NCI-H2171 treated with DMSO at 0.1 percent for 48 hours (cell line): ENCODE measurements at places on chromosomes 7 and 10.

DNA sequence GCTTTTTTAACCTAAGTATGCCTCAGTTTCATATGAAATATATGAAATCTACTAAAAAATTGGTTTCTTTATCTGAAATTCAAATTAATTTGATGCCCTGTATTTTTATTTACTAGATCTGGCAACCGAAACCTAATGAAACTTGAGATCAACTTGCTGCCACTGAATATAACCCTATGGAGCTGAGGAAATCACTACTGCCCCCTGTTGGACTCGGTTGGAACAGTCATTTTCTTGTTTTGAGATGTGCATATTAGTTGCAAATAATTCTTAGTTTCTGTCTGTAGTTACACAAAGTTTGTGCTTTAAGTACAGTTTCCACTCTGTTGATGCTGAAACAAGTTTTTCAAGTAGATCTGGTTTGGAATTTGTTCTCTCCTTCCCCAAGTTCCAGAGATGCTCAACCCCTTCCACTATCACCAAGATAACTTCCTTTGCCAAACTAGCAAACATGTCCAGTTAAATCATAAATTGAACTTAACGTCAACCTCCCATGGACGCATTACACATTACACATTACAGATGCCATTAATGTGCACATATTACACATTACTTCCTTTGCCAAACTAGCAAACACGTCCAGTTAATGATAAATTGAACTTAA is 22.2 kb upstream of the EXOC4 start:
- DNase-seq: peak; percentile 44

DNA sequence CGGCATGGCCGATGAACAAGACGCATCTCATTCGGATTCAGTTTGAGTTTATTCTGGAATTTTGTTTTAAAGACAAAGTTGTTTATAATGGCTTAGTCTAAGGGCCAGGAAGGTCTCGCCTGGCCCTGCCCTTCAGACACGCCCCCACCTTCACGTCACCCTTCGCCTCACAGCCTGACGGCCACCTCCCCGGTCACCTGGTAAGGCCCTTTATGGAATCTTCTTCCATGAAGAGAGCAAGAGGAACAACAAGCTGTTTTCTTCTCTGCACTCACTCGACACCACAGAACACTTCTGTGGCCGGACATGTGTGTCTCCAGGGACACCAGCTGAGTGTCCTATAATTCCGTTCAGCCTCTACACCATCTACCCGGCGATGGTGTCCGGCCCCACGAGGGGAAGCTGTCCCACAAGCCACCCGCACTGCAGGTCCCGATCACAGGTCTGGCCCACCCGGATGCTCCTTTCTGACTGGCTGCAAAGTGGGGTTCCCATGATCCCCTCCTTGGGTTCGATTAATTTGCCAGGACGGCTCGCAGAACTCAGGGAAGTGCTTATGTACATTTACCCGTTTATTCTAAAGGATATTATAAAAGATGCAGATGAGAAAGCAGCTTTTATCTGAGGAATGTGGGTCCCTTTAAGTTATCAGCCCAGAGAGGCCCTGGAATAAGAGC is 17.4 kb upstream of the KNDC1 start:
- no peak for DNase-seq

DNA sequence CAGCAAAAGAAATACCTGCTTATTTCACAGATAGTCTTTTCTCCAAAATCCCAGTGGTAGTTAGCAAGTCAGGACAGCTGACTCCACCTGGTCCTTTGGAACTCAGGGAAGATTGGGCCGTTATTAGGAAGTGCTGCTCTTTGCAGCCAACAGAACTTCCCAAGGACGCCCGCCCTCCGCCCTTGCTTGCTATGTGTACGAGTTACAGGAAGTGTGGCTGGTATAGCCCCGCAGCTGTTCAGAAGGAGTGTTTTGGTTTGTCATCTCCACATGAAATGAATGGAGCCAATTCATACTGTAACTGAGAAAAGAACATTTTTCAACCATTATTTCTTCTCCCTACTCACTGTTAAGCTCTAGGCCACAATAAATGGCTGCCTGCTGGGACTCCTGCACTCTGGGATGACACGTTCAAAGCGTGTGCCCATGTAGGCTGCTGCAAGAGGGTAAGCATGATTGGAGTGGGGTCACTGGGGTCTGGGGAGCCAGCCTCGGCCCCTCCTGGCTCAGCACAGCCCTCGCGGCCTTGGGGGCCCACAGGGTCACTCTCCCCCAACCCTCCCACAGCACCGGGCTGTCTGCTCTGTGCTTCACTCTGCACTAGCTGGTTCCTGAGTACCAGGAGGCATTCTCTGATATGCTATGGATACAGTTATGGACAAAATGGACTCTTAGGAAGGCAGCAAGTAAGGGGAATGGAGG is 244.0 kb downstream of the EBF3 start:
- no peak for DNase-seq

GRCh38 chr10:98246911-98247805 is 20.8 kb downstream of the LOXL4 start:
- DNase-seq: peak; percentile 72

DNA sequence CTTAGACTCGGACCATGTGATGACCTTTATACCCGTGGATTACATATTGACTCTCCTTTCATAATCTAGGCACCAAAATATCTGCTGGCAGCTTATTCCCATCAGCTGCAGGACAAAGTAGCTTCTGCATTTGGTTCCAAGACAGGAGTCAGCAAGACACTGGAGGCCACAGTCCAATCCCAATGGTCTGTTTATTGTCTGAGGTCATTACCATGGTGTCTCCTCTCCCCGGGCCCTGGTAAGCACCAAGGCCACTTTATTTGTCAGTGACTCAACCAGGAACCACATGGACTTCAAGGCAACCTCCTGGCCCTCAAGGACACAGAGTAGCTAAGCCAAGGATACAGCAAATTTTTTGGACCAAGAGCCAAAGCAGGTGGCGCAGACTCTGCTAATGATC is 36.1 kb downstream of the KCNMA1 start:
- DNase-seq: no peak

GRCh38 chr10:14562218-14563075 is 212.2 kb downstream of the FAM107B start:
- DNase-seq: no peak

- no peak for DNase-seq
These were observed 38.3 kb upstream of the SRGN start for GRCh38 chr10:69049566-69049961.

DNA sequence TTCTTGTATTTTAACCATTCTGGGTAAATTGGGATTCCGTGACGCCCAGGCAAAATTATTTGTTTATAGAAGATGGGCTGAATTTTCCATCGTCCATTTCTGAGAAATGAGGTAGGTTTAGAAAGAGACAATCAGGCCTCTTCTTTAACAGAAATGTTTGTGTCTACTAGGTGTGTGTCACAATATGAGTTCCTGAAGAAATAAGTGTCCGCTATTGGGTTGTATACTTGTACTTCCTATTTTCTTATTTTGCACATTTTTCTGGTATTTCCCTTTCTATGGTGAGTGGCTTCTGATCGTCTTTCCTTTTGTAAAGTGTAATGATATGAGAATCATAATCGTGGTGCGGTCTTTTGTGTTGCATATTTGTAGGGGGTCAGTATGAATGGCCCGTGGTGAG is 83.9 kb downstream of the TCF7L2 start:
- no peak for DNase-seq
